ENCODE measurements at places on chromosomes 1 and 21.

- no peak for DNase-seq
Measured at GRCh38 chr21:34974162-34974981, 74.7 kb downstream of the RUNX1 start.

DNA sequence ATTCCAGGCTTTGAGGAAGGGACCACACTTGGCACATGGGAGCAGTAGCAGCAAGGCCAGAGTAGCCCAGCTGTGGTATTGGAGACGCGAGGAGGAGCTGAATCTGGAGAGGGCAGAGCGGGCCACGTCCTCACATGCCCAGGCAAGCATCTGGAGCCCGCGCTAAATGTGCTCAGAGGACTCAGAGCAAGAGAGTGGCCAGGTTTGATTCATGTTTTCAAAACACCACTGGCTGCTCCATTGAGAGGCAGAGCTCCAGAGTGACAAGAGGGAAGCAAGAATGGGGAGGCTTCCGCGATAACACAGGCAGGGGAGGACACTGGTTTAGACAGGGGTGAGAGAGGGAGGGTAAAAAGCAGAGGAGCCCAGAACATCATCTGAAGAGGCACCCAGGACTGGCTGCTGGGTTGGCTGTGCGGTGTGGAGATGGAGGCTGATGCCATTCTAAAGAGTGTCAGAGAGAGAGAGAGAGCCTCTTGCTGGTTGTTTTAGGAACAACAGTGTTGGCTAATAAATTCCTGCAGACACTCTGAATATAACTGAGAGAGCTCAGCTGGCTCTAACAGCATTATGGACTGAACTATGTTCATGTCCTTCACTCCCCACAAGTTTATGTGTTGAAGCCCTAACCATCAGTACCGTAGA is 32.3 kb downstream of the RCAN1 start:
- no peak for DNase-seq

DNA sequence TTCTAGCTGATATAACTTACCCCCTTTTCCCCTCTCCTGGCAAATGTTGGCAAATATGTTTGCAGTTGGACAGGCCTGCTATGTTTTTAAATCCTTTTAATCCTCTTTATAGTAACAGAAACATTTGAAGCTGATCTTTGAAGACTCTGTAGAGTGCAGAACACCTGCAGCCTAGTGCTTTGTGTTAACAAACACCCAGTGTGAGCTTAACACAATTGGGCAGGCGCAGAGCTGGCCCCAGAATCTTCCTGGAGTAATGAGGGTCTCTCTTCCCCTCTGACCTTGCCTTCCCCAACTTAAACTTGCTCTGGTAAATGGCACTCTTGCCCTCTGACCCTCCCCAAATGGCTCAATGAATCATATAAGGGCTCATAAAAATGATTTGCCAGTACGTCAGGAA is 247.9 kb upstream of the LYPLAL1 start:
- no peak for DNase-seq

- no peak for DNase-seq
Measured at GRCh38 chr1:94362466-94363058, 55.6 kb upstream of the ABCD3 start.

- DNase-seq = no peak
Measured at GRCh38 chr1:58975888-58976287, 192.0 kb upstream of the JUN start.

DNA sequence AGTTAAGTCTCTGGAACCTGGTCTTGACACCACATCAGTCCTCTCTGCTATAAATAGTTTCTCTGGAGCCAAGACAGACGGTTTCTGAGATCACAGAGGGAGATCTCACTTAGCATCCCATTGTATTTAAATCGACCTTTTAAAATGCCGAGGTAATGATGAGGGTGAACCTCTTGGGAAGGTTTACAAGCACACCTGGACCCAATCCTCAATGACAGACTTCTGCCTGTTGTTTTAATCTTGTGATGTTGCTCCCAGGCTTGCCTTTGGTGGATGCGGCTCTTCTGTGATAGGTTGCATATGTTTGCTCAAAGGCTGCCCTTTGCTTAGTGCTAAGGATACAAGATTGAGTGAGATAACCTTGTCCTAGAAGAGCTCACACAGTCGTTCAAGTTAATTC is 104.6 kb upstream of the L1TD1 start:
- no peak for DNase-seq

DNA sequence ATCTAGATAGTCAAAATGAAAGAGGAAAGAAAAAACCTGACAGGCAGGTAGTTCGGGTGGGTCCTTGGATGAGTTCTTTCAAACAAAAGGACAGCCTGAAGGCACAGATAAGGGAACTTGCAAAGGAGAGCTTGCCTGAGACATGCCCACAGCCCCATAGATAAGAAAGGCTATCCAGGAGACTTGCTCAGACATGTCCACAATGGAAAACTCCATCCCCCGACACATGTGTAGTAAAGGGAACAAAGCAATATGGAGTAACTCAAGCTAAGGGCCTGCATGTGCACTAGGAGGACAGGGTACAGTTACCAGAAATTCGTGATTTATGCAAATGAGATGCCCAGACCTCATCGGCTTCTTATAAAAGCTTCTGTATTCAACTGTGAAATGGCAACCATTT is 281.5 kb downstream of the NEGR1 start:
- no peak for DNase-seq

- DNase-seq = no peak
Measured at GRCh38 chr1:150409504-150410362, 45.8 kb downstream of the RPRD2 start.

- DNase-seq = no peak
Measured at GRCh38 chr1:97538113-97538512, 382.7 kb downstream of the DPYD start.

DNA sequence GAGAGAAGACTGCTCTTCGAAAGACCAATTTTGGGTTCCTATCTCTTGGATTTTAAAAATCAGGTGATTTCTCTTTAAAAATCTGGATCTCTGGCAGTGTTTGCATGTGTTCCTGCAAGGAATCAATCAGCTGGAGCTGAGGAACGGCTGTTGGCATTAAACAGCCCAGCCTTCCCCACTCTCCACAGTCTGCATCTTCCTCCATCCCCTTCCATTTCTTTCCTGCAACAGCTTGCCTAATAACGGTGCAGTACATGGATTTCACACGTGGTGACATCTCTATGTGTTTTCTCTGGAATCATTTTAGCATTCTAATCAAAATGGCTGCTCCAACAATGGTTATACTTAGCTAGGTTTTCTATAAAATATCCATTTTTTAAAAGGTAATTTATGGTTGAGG is 20.0 kb downstream of the RIPPLY3 start:
- no peak for DNase-seq

DNA sequence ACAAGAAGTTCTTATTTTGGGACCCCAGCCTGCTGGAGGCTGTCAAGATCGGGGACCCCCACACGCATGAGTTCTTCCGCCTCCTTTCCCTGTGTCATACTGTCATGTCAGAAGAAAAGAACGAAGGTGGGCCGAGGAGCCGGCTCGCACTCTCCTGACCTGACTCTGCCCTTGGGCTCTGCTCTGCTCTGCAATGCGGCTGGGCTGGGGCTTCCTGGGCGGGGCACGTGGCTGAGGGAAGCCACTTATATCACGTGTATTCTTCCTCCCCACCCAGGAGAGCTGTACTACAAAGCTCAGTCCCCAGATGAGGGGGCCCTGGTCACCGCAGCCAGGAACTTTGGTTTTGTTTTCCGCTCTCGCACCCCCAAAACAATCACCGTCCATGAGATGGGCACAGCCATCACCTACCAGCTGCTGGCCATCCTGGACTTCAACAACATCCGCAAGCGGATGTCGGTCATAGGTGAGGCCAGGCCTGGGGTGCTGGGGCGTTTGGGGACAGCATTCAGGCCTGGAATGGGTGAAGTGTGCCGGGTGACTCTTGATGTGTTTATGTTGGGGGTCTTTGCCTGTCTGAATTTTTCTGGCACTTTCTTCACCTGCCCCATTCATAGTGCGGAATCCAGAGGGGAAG is 17.6 kb downstream of the ATP8B2 start:
- no peak for DNase-seq

Measured in mesothelial cell of epicardium (in vitro differentiated cells).